ENCODE measurements at places on chromosomes 3 and 15.

- DNase-seq: no peak
Observed at GRCh38 chr3:31369637-31370379, 162.9 kb upstream of the STT3B start.

GRCh38 chr15:74444106-74445062 is 10.6 kb upstream of the SEMA7A start:
- DNase-seq: no peak

DNA sequence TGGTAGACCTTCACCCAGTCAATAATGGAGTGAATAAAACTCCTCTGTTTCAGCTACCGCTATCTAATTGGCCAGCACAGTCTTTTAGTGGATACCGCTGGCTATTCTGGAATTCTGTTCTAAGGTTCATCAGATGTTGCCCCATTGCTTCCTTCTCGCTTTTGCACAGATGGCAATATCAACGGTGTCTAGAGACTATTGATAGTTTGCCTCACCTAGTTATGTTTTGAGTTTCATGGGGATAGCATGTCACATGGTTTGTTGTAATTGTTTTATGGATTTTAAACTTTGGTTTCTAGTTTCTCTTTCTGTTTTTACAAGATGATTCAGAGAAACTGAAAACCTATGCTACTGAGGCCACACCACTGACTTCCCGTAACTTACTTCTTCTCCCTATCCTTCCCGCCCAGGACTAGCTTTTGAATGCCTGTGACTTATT is 2.0 kb downstream of the XRN1 start:
- DNase-seq: no peak

DNA sequence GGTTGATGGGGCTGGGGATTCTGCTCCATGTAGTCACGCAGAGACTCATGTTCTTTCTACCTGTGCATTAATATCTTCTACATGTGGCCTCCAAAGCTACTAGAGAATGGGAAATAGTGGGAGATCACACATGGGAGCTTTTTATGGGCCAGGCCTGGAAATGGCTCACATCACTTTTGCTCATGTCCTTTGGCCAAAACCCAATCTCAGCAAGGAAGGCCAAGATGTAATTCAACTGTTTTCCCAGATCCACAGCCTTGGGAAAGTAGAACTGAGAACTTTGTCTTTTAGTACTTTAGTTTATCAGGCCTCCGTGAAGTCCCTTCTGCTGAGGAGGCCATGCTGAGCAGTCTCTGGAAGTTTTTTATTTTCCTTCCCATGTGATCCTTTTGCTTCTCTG is 73.2 kb upstream of the SLC4A7 start:
- no peak for DNase-seq

GRCh38 chr15:92839696-92840095 is 60.4 kb upstream of the CHD2 start:
- no peak for DNase-seq

DNA sequence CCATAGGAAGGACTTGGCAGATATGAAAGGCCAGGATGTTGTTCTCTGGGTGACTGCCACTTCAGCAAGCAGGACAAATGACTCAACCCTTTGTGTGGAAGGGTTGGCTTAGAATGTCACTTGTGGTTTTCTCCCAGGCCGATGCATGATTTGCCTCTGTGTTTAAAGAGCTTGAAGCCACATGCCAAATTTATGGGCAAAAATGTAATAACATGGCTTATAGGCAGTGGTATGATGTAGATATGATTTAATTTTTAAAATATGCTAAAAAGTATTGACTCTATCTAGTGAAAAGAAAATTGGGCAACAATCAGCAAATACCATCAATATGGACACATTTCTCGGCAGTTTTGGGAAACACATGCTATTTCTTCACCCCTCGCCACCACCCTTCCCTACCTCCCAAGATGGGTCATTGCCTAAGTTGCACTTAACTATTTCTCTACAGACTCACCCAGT is 114.6 kb downstream of the CYP19A1 start:
- no peak for DNase-seq

DNA sequence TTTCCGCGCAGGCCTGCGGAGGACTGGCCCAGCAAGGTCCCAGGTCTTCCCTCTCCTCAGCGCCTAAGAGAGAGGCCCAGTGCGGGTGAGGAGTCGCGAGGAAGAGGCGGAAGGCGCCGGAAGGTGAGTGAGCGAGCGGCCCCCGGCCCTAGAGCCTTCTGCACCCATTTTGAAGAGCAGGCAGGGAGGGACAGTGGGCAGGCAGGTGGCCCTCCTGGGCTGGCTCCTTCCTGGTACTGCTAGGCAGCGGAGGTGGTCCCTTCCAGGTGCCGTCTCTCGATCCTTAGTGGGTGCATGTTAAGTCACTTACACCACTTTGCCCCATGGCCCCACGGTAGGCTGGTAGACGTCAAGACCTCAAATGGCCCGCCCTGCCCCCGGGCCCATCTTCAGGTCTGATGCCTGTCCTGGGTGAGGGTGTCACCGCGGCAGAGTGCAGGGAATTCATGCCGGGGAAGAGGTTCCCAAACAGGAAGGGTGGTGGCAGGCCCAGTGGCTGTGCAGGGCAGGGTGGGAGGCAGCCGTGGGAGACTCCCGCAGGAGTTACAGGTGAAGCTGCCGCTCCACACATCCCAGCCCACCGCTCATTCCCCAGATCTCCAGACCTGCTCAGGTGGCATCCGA is 14.4 kb downstream of the PAK6 start:
- DNase-seq: no peak

- DNase-seq: no peak
Observed at GRCh38 chr15:36953346-36953745, 147.0 kb downstream of the MEIS2 start.

DNA sequence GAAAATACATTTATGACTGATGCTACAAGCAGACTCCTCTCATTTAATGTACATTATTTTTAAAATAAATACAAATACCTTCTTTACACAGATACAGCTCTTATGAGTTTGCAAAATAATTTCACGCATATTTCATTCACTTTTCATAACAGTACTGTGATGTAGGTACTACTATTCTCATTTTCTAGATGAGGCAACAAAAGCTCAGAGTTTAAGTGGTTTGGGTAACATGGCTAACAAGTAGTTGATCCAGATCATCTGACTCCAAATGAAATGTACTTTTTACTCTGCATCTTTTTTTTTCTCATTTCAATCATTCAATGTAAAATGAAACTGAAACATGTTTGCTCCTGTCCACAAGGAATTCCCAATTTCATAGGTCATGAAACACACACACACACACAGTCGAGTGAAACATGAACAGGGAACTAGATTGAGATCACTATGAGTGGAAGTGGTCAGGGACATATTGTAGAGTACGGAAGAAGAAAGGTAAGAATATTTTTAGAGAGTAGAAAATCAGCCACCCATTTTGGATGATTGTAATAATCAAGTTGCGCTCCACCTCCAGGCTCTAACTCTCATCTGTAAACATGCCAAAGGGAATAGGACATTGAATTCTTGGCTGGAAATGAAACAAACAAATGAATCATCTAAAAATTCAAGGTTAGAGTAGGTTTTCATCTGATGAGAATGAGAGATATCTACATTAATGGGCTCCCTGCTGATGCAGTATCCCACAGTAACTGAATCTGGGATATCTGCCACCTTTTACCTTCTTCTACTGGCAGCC is 92.4 kb downstream of the CLDN1 start:
- no peak for DNase-seq

DNA sequence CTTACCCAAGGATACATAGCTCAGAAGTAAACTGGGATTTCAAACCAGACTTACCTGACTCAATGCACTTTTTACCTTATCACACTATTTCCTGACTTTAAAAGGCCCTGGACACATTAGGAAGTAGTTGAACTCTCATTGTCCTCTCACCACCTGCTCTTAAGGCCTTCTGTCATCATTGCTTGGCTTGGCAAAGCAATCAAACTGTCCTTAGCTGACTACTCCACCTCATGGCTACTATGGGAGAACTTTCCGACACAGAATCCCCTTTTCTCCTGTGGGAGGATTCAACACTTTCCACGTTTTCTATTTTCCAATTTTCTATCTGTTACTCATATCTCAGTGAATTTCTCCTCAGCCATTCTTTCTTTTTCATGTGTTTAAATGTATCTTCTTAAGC is 55.4 kb downstream of the ZNF148 start:
- DNase-seq: no peak

GRCh38 chr3:136023264-136023978 is 57.9 kb downstream of the PPP2R3A start:
- no peak for DNase-seq

DNA sequence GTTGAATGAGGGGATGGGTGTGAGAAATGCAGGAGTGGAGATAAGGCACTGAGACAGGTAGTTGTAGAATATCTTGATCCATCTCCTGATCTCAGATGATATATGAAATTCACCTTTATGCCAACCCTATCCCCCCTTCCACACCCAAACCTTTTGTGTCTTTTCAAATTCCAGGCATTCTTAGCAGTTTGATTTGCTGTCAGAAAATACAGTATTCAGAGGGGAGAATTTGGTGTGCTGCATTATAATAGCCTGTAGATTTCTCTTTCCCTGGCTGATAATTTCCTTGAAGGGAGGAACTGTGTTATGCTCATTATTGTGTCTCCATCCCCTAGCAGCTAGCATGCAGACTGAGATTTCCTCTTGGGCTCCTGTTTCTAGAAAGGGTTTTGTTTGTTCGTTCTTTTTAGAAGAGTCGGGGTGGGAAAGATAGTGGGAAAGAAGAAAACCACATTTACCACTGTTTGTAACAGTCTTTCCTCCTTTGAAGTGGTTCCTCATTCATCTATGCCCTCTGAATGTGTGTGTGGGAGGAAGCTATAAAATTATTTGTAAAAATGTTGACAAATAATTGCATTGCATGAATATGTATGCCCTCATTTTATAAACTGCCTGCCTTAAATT is 373.4 kb downstream of the DIPK2A start:
- DNase-seq: no peak

GRCh38 chr15:63918317-63918672 is 84.5 kb upstream of the HERC1 start:
- no peak for DNase-seq

GRCh38 chr3:107729686-107730085 is 206.9 kb downstream of the BBX start:
- DNase-seq: no peak

- DNase-seq: no peak
Observed at GRCh38 chr3:145817870-145818483, 343.0 kb downstream of the PLOD2 start.

GRCh38 chr3:89392991-89393390 is 285.6 kb downstream of the EPHA3 start:
- no peak for DNase-seq

- no peak for DNase-seq
Observed at GRCh38 chr3:141271279-141272030, 39.8 kb downstream of the PXYLP1 start.

DNA sequence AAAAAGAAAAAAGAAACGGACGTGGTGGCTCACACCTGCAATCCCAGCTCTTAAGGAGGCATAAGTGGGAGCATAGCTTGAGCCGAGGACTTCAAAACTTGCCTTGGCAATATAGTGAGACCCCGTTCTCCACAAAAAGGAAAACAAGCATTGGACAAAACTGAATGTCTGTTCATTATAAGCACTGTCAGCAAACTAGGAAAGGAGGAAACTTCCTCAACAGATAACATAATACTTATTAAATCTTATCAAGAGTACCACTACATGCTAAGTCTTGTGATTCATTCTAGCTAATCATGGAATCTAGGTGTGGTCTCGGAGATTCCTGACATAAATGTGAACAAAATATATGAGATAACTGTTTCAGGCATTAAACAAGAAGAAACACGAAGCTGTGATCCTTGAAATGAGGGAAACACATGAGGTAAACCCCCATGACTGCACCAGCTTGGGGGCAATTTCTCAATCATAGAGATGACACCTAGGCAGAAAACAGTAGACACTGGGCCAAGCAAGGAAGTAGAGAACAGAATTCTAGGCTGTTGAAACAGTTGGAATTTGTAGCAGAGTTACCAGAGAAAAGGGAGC is 33.3 kb downstream of the TRPM7 start:
- no peak for DNase-seq

DNA sequence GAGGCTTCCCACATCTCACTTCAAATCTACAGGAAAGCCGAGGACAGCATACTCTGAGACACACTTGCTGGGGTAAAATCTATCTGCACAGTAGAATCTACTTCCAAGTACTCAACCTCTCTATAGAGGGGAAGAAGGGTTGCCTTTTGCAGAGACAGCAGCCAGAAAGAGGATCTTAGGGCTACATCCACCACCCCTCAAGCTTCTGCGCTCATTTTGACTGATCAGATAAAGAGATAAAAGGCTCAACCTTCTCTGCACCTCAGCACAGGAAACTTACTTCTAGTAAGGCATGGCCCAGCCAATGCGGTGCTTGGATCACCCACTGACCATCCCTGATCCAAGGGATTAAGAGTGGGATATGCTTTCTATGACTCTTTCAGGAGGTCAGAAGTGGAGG is 6.9 kb upstream of the SLC9A9 start:
- no peak for DNase-seq

- no peak for DNase-seq
Observed at GRCh38 chr3:87793337-87793877, 265.4 kb downstream of the CGGBP1 start.

DNA sequence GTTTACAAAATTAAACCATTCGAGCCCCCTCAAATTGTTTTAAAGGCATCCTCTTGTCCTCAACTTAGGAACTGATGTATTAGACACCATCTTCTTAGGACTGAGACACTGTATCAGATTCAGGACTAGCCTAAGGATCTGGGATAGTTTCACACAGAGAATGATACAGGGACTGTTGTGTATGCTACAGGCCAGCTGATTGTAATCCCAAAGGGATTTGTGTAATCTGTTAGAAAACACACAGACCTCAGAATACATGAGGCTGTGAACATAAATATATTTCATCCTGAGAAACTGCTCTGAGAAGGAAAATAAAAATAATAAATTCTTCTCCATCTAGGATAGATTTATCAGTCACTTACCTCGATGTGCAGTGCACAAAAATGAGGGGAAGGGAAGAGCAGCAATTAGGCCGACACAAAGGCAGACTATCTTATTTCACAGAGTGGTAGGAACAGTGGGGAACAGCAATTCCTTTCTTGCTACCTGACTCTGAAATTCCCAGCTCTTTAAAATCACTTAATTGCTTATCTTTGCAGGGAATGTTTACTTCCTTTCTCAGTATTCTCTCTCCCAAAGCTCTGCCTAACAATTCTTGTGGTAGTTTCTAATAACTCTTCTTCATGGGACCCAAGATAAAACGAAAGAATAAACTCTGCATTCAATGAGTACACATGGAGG is 322.5 kb downstream of the MAGI1 start:
- DNase-seq: no peak

DNA sequence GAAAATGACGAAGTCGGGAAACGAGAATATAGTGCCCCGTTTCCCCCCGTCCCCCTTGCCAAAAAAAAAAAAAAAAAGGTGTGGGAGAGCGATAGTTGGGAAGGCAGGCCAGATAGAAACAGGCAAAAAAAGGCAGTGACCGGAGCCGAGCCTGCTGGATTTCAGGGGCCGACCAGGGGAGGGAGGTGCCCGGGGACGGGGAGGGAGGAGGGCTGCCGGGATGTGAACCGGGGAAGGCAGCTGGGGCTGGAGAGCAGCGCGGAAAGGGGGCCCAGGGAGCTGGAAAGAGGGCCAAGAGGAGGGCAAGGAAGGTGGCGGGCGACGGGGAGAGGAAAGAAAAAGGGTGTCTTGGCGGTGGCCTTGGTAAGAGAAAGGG is 837 bp downstream of the LRRN1 start:
- no peak for DNase-seq

GRCh38 chr15:50744601-50745000 is 20.9 kb downstream of the SPPL2A start:
- DNase-seq: no peak
